ENCODE measurements at places on chromosomes 5 and 9.

- DNase-seq: no peak
Observed at GRCh38 chr5:1654786-1655495, 131.2 kb upstream of the LPCAT1 start.

DNA sequence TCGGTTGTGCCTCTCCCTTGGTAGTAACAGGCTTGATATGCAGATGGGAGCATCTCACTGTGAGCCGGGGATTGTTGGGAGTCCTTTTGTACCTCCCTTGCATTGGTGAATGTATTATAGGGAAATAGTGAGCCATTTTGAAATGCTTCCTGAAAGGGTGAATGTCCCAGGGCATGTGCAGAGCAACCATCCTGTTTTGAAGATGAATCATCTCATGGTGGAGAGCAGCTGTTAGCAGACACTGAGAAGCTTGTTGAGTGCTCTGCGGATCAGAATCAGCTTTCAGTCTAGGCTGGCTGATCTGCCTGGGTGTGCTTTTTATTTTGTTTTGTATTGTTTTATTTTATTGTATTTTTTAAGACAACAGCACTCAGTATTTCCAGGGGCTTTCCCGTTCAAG is 29.7 kb downstream of the SLC36A1 start:
- DNase-seq: no peak

GRCh38 chr5:174315871-174316270 is 270.4 kb downstream of the NSG2 start:
- no peak for DNase-seq

- no peak for DNase-seq
Observed at GRCh38 chr5:77152441-77152840, 58.0 kb upstream of the PDE8B start.

DNA sequence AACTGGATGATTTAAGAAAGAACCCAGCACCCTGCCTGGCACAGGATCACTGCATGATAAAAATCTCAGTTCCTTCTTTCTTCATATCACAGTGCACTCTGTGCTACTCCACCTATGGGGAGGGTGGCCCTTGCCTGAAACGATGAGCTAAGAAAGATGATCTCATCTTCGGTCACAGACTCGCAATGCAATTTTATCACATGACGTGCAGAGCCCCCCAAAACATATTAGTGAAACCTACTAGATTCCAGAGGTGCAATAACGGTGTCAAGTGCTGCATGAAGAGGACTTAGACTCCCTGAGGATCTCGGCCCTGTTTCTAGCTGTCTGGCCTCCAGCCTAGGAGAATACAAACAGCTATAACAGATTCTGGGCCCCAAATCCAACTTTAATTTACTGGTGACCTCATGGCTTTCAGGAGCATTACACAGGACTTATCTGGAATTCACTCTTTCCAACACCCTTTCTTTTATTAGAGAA is 104.0 kb downstream of the EBF1 start:
- DNase-seq: no peak

- DNase-seq: no peak
Observed at GRCh38 chr5:21823588-21823987, 1029.6 kb downstream of the CDH12 start.
